C1 segment of cervical spinal cord (tissue), 14 donors: ENCODE measurements at places on chromosomes 1 and 21.

GRCh38 chr1:4971666-4972065 is 317.3 kb downstream of the AJAP1 start:
- no peak for DNase-seq

GRCh38 chr1:171127501-171127900 is 36.8 kb downstream of the FMO3 start:
- DNase-seq = no peak

GRCh38 chr1:203169770-203170520 is 5.7 kb downstream of the MYBPH start:
- no peak for DNase-seq

- DNase-seq = no peak
Measured at GRCh38 chr1:225428881-225429455, 1.1 kb upstream of the LBR start.

DNA sequence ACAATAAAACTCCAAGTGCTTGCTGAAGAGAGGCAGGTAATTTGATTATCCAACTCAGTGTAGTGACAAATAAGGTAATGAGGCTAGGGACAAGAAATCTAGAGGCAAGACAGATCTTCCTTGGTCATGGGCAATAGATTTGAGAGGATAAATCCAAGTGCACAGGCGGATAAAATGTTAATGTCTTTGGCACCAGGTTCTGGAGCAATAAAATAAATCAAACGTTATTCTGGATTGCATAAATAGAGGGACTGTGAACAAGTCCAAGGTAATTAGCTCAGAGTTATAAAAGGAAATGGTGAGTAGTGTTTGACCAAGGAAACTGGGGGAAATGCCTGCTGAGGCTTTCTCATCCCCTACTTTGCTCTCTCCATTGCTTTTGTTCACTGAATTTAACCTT is 329.3 kb upstream of the PROX1 start:
- no peak for DNase-seq

GRCh38 chr21:45303751-45304475 is 16.2 kb upstream of the POFUT2 start:
- DNase-seq = no peak

DNA sequence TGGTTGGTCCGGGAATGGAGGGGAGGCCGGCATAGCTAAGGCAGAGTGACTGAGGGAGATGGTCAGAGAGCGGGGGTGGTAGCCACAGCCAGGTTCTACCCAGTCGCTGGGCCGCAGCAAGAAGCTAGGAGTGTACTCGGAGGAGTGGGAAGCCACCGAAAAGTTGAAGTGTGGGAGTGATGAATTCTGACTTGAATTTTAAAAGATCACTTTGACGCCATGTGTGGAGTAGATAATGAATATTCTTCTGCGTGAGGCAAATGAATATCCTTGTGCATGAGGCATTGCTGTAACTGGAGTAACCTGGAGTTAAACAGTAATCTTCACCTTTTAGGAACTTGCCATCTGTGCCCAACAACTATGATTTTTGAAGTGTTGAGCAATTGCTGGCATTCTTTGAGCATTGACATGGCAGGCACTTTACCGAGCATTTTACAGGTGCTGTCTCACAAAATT is 6.9 kb downstream of the CTPS1 start:
- DNase-seq = no peak
